Retinal pigment epithelial cell (primary cell): ENCODE measurements at places on chromosomes 16 and 17.
A peak's percentile ranks its signal among the peaks of the same experiment; 100 is the strongest.

GRCh38 chr17:27315322-27315721 lies 21.4 kb downstream of the WSB1 start:
- peak; percentile 78 for DNase-seq

DNA sequence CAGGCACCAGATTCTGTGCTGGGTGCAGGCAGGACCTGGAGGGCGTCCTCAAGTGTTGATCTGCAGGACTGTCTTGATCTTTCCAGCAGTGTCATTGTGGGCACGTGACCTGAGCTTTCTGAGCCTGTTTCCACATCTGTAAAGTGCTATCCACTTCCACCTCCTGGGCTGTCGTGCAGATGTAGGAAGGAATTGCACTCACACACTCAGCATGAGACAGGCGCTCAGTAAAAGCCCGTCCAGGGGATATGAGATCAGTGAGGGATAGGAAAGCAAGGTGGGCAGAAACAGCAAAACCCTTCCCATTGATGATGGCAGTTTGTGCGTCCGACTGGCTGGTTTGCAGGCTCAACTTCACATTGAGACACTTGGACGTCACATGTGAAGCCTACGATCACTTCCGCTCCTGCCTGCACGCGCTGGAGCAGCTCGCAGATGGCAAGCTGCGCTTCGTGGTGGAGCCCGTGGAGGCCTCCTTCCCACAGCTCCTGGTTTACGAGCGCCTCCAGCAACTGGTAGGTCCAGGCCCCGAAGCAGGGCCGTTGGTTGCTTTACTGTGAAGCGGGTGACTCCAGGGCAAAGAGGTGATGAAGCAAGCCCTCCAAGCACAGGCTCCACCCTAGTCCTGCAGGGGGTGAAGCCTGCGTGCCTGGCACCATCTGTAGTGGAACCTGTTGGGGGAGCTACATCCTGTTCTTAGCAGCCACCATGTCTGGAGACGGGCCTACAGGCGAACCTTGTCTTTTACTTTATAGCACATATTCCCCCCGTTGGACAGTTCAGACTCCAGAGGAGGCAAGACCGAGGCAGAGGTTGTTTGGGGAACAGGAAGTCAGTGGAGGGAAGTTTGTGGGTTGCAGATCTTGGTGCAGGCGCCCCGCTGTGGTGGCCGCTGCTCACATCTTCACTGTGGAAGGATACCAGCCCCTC lies 23.0 kb downstream of the METTL22 start:
- DNase-seq, result no peak

GRCh38 chr17:49431743-49432142 lies 17.1 kb upstream of the PHB1 start:
- no peak for DNase-seq

- no peak for DNase-seq
These were observed 31.0 kb downstream of the OMG start for GRCh38 chr17:31266042-31266441.

DNA sequence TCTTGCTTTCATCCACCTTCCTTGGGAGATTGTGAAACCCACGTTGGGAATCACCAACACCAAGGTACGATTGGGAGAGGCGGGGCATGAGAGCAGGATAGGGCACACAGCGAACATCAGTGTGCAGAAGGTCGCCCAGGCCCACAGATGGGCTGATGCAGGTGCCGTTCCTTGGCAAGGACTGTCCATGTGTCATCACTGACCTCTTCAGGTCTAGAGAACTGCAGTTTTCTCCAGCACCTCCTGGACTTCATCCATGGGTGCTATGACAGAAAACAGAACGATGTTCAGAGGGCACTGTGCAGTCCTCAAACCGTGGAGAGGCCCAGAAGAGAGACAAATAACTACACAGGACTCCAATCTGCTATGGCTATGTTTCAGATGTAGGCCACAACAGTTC lies 23.9 kb upstream of the TAT start:
- no peak for DNase-seq

GRCh38 chr17:80262291-80262690 lies 1.6 kb downstream of the RNF213 start:
- no peak for DNase-seq

GRCh38 chr16:4976611-4977145 lies 18.5 kb downstream of the SEC14L5 start:
- no peak for DNase-seq

DNA sequence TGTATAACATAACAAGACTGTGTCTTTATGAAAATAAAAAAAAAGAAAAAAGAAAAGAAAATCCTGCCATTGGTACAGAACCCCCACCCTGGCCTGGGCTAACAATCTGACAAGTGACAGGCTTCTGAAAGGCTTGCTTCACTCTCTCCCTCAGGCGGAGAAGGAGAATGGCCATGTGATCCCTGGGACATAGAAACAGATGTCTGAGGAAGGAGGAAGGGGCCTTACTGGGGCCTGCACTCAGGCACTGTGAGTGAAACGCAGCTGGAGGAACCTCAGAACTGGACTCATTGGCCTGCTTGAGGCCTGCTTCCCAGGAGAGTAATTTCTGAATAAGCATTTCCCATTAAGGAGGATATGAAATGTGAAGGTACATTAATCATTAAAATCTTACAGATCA lies 17.5 kb downstream of the MAP3K14 start:
- no peak for DNase-seq

GRCh38 chr16:89139907-89140361 lies 31.6 kb upstream of the CDH15 start:
- DNase-seq, result no peak

DNA sequence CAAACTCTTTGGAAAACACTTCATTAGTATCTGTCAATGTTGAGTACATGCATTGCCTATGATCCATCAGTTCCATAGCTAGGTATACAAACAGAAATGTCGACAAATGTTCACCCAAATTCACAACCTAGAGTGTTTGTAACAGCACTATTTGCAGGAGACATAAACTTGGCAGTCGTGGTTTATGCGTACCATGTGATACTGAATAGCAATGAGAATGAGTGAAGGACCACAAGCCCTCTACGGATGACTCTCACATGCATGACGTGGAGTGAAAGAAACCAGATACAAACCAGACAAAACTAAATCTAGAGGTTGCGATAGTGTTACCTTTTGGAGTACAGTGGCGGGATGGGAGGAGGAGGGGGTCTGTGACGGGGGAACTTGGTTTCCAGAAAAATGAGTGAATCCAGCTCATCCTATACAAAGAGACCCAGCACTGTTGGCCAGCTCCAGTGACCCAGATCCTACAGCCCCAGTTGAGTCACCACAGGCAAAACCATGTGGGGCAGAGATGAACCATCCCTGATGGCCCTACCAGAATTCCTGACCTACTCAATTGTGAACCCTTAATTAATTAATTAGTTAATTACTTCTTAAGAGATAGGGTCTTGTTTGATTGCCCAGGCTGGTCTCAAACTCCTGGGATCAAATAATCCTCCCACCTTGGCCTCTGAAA lies 15.9 kb upstream of the ULK2 start:
- no peak for DNase-seq

GRCh38 chr17:20085283-20085845 lies 76.2 kb downstream of the SPECC1 start:
- DNase-seq, result peak; percentile 31

GRCh38 chr17:64982139-64982915 lies 63.0 kb upstream of the LRRC37A3 start:
- DNase-seq, result no peak

DNA sequence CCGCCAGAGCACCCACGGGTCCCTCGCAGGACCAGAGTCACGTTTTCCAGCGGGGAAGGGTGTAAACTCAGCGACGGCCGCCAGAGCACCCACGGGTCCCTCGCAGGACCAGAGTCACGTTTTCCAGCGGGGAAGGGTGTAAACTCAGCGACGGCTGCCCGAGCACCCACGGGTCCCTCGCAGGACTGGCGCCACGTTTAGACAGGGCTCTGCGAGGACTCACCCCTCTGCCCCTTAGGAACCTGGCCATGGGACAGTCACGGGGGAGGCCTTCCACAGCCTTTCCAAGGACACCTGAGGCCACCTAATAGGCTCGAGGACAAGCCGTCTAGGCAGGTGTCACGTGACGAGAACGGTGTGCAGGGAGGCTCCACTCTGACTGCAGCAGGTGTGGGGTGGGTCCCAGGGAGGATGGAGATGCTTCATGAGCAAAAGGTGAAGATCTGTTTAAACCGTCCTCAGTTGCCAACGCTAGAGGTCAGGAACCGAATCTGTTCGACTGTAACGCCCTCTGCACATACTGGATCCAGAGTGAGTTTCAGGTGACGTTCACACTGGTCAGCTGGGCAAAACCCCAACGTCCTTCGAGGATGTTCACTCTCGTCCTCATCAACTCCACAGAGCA lies 48.0 kb upstream of the METRNL start:
- no peak for DNase-seq

GRCh38 chr17:27888945-27889344 lies 4.2 kb downstream of the LYRM9 start:
- peak; percentile 58 for DNase-seq

GRCh38 chr16:53914736-53915135 lies 210.8 kb downstream of the FTO start:
- no peak for DNase-seq

GRCh38 chr17:7058831-7059447 lies 15.0 kb upstream of the SLC16A11 start:
- DNase-seq, result no peak

DNA sequence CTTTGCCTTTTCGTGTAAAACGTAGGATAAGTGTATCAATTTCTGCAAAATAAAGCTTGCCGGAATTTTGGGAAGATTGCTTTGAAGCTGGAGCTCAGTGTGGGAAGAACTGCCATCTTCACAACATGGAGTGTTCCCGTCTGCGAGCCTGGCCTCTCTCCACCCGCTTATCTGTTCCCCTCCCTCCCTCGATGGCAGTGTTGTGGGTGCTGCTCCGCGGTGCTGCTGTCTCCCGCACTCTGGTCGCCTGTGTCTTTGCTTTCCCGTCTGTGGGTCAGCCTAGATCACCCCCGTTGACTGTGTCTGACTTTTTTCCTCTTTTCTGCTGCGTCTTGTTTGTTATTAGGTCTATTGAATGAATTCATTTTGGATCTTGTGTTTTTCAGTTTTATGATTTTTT lies 17.0 kb downstream of the ACSF3 start:
- DNase-seq, result no peak

DNA sequence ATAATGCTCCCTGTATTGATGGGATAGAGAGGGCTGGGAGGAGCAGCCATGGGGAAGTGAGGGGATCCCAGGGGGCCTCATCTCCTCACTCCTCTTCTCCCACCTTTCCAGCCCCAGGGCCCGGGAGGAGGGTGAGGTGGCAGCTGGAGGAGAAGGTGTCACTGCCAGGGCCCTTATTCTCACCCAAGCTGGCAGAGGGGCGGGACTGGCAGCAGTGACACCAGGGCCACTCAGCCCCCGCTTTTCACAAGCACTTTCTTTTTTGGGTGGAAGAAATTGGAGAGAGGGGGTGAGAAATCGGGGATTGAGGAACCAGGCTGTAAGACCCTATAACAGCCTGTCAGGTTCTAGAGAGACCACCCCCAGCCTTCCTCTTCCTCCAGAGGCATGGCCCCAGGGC lies 2.4 kb upstream of the TBX21 start:
- DNase-seq, result no peak

DNA sequence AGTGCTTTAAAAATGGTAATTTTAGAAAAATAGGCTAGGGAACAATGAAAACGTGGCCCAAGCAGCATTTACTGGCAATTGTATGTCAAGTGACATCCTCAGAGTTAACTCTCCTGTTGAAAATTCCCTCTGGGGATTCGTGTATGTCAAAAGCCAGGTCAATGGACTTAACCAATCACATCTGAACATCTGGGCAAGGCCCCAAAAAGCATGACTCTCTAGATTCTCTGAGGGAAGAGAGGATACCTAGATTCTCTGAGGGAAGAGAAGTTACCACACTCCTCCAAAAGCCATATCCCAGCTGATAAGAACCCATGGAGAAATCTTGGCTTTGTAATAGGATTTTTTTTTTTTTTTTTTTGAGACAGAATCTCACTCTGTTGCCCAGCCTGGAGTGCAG lies 23.5 kb downstream of the NFE2L1 start:
- DNase-seq, result no peak
